Left lung (tissue), 14 donors: ENCODE measurements at places on chromosomes 5 and 9. TPM values are rescaled to one million over a fixed set of nuclear protein-coding genes. Genes with fewer than 3 reads are reported as not detected.

- H3K27me3 ChIP-seq: no peaks in the 10 kb centered on the region
- H3K4me1 ChIP-seq: no peaks in the 10 kb centered on the region
- no peak overlapping the region for H3K27ac ChIP-seq
- H3K36me3 ChIP-seq: no peaks in the 10 kb centered on the region
Observed at GRCh38 chr5:175235251-175235960, 208.6 kb downstream of the DRD1 start.

DNA sequence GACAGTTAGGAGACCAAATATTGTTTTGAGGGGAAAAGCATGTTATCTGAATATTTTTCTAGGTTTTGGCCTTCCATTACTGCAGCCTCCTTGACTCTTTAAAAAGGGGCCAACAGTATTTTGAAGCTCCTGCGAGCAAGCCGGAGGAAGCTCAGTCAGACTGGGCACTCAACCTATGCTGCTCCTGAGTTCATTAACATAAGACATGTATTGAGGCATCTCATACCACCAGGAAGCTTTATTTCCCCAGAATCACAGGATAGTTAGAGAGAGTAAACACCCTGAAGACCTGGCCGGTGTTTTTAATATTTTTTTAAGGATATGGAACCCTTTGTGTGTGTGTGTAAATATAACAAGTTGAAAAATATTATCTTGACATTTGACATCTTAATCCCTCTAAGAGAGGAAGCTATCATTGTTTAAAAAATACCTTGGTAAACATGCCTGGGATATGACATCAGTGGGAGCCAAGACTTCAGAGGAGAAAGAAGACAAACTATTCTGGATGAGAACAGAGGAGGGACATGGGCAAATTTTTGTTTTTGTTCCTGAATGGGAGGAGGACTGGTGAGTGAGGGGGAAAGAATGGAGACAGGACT lies 139.3 kb upstream of the SLIT3 start:
- H3K4me3 ChIP-seq: no peak overlapping the region
- H3K36me3 ChIP-seq: no peaks in the 10 kb centered on the region
- no peaks in the 10 kb centered on the region for H3K27me3 ChIP-seq
- no peak overlapping the region for H3K27ac ChIP-seq

GRCh38 chr9:19114680-19115270 lies 12.1 kb upstream of the HAUS6 start:
- no peaks in the 10 kb centered on the region for H3K27me3 ChIP-seq
- no peak overlapping the region for H3K27ac ChIP-seq
- DNase-seq: no peak
- H3K36me3 ChIP-seq: peaks cover 5% of the 10 kb centered on the region
- H3K4me1 ChIP-seq: peaks cover 34% of the 10 kb centered on the region

GRCh38 chr5:78506261-78507024 lies 142.1 kb downstream of the LHFPL2 start:
- peak overlapping the region; percentile 68 for H3K27ac ChIP-seq
- no peak for DNase-seq
- H3K36me3 ChIP-seq: peaks cover 24% of the 10 kb centered on the region
- H3K4me3 ChIP-seq: no peak overlapping the region

GRCh38 chr9:25094518-25094917 lies 548.8 kb upstream of the IZUMO3 start:
- H3K27ac ChIP-seq: no peak overlapping the region
- no peaks in the 10 kb centered on the region for H3K4me1 ChIP-seq
- no peak for DNase-seq
- no peaks in the 10 kb centered on the region for H3K36me3 ChIP-seq
- H3K4me3 ChIP-seq: no peak overlapping the region

GRCh38 chr5:90015584-90016018 lies 394.0 kb downstream of the CETN3 start:
- H3K4me1 ChIP-seq: no peaks in the 10 kb centered on the region
- H3K36me3 ChIP-seq: no peaks in the 10 kb centered on the region

DNA sequence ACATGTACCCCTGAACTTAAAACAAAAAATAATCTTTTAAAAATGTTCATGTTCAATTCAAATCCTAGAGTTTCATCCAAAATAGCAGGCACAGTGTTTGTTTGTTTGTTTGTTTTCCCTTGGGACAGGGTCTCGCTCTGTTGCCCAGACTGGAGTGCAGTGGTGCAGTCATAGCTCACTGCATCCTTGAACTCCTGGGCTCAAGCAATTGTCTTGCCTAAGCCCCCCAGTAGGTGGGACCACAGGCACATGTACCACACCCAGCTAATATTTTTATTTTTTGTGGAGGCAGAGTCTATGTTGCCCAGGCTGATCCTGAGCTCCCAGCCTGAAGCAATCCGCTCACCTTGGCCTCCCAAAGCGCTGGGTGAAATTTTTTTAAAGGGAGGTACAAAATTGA lies 5.0 kb upstream of the POLR1E start:
- no peak for DNase-seq
- peaks cover 23% of the 10 kb centered on the region for H3K27me3 ChIP-seq
- no peaks in the 10 kb centered on the region for H3K36me3 ChIP-seq
- no peak overlapping the region for H3K4me3 ChIP-seq
- no peak overlapping the region for H3K27ac ChIP-seq

DNA sequence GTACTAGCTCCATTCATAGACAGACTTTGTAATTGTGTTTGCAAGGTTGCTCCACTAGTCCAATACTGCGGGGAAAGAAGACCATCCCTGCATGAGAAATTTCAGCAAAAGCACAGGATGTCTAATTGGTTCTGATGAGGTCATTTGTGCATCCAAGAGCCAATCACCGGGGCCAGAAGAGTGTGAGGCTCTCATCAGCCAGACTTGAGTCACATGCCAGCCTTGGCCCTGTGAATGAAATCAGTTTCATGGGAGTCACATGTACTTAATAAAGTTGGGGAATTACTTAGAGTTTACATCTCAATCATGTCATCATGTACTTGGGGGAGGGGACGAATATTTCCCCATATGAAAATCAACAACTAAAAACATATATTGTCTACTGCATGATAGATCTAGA lies 1236.0 kb downstream of the MAT2B start:
- no peak for DNase-seq
- no peak overlapping the region for H3K27ac ChIP-seq
- H3K4me1 ChIP-seq: no peaks in the 10 kb centered on the region
- H3K4me3 ChIP-seq: no peak overlapping the region

DNA sequence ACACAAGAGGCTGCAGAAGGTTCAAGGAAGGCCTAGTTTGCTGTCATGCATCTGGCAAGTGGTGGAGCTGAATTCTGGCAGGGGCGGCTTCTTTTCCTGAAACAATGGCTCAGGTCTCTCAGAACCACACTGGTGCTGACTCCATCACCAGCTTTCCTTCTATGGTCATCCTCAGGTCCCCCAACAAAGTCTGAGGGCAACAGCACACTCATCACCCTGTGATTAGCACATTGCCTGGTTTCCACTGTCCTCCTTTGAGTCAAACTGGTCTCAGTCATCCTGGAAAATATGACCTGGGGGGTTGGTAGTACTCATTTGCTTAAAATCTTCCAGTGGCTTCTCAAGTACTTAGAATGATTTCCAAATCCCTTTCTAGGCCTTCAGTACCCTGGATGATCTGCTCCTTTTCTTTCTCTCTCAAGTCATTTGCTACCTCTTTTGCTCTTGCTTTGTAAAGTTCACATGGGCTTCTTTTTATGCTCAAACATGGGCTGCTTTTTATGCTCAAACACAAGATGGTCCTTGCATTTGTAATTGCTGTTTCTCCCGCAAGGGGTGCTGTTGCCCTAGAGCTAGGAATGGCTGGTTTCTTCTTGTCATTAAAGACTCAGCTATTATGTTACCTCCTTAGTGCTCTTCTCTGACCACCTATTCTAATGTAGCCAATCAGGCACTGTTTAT lies 144.9 kb downstream of the ALDH1A1 start:
- H3K4me3 ChIP-seq: no peak overlapping the region
- no peak overlapping the region for H3K27ac ChIP-seq
- H3K27me3 ChIP-seq: no peaks in the 10 kb centered on the region
- H3K36me3 ChIP-seq: no peaks in the 10 kb centered on the region
- H3K4me1 ChIP-seq: no peaks in the 10 kb centered on the region

GRCh38 chr5:142630927-142631539 lies 54.9 kb downstream of the FGF1 start:
- no peak overlapping the region for H3K27ac ChIP-seq
- H3K4me3 ChIP-seq: no peak overlapping the region
- H3K4me1 ChIP-seq: no peaks in the 10 kb centered on the region
- no peak for DNase-seq

DNA sequence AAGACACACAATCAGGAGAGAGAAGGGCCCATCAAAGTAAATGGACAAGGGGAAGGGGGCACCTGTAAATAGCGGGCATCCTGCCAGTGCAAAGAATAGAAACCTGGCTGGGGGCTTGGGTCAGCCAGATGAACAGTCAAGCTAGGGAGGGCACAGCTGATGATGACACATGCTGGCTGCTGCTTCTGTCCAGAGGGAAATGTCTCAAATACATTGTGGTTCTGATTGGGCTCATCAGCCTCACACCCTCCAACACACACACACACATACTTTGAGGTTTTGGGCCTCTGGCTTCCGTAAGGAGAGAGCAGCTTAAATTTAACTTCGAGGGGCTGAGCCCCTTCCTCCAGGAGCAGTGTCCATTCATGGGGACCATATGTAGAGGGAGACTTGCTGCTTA lies 27.6 kb upstream of the SPATA31E1 start:
- H3K36me3 ChIP-seq: no peaks in the 10 kb centered on the region
- no peak overlapping the region for H3K27ac ChIP-seq
- no peaks in the 10 kb centered on the region for H3K27me3 ChIP-seq
- no peak overlapping the region for H3K4me3 ChIP-seq
- no peaks in the 10 kb centered on the region for H3K4me1 ChIP-seq
- DNase-seq: no peak

- H3K27ac ChIP-seq: no peak overlapping the region
- DNase-seq: no peak
- H3K27me3 ChIP-seq: peaks cover 73% of the 10 kb centered on the region
- H3K4me1 ChIP-seq: no peaks in the 10 kb centered on the region
- no peak overlapping the region for H3K4me3 ChIP-seq
Observed at GRCh38 chr5:1393571-1394501, 48.9 kb upstream of the CLPTM1L start.

The PSD2 gene
- total RNA-seq: not detected

The NRARP gene
- 15.2 TPM for total RNA-seq

The PRKAA1 gene
- 71.6 TPM for total RNA-seq

The CWC27 gene
- total RNA-seq: 14.3 TPM

The CER1 gene
- not detected for total RNA-seq
